ENCODE measurements at places on chromosomes 12 and 14.

- no peak for DNase-seq
Observed at GRCh38 chr14:76688383-76688671, 72.9 kb upstream of the VASH1 start.

- no peak for DNase-seq
Observed at GRCh38 chr14:32233260-32233659, 30.2 kb upstream of the RNU6-8 start.

- DNase-seq = no peak
Observed at GRCh38 chr12:14681625-14682024, 14.8 kb downstream of the GUCY2C start.

DNA sequence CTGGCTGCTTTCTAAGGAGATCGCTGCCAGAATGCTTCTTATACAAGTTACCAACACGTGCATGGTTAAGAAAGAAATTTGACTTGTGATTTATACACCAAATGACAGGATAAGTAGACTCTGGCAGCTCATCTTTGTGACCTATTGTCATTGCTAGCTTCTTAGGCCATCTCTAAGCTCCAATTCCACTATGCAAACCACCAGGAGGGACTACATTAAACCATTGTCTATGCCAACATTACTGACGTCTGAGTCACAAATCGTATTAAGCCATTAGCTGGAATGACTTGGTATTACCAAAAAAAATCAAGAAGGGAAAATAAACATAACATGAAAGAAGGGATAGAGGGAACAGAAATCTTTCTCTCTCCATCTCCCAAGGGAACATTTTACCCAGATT lies 15.8 kb upstream of the VPS33A start:
- DNase-seq = no peak

DNA sequence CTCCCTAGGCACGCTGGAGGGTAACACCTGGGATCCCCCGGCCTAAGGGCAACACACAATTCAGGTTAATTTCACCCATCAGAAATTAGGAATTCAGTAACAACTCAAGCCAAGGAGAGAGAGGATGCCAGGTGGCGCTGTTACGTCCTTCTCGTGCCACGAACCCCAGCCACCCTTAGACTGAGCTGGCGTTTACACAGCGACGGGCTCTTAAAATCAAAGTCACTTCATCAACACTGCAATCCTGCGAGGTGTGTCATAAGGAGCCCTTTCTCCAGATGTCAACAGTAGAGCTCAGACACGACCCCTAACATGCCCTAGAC lies 110.6 kb upstream of the TMEM132D start:
- DNase-seq = no peak

DNA sequence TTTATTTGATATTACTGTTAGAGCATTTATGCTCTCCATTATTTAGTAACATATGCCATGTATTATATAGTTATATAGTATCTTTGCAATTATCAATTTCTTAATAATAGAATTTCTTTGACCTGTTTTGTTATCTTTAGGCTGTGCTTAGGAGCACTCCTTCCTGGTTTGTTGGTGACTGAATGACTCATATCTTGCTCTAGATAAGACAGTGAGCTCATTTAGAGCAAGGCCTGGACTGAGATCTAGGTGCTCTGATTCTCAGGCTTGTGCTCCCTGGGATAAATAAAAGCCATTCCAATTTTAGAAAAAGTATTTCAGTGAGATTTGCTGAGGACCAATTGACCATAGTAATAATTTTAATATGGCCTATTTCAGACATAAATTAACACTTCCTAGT lies 951.2 kb downstream of the FLRT2 start:
- no peak for DNase-seq

- DNase-seq = no peak
Observed at GRCh38 chr14:102195446-102195845, 55.7 kb downstream of the WDR20 start.

- DNase-seq = no peak
Observed at GRCh38 chr12:21764950-21765349, 9.6 kb downstream of the KCNJ8 start.

GRCh38 chr14:97416550-97416949 lies 619.4 kb downstream of the VRK1 start:
- no peak for DNase-seq

GRCh38 chr12:45354399-45354798 lies 138.5 kb downstream of the ANO6 start:
- DNase-seq = no peak

DNA sequence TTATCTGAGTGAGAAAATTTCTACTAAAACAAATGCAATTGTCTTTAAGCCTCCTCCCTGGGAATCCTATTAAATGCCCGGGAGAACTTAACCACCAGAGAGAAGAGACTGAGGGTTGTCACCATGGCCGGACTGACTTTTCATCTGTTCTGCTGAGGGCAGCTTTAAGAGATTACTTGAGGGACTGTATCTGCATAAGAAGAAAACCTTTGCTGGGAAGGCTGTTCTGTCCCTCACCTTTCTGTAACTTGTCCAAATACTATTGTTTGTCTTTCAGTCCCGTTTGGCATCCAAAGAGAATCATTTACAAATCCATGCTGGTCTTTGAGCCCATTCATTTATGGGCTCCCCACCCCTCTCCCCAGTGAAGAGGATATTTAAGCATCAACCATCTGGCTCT lies 306.3 kb upstream of the FLRT2 start:
- DNase-seq = no peak

DNA sequence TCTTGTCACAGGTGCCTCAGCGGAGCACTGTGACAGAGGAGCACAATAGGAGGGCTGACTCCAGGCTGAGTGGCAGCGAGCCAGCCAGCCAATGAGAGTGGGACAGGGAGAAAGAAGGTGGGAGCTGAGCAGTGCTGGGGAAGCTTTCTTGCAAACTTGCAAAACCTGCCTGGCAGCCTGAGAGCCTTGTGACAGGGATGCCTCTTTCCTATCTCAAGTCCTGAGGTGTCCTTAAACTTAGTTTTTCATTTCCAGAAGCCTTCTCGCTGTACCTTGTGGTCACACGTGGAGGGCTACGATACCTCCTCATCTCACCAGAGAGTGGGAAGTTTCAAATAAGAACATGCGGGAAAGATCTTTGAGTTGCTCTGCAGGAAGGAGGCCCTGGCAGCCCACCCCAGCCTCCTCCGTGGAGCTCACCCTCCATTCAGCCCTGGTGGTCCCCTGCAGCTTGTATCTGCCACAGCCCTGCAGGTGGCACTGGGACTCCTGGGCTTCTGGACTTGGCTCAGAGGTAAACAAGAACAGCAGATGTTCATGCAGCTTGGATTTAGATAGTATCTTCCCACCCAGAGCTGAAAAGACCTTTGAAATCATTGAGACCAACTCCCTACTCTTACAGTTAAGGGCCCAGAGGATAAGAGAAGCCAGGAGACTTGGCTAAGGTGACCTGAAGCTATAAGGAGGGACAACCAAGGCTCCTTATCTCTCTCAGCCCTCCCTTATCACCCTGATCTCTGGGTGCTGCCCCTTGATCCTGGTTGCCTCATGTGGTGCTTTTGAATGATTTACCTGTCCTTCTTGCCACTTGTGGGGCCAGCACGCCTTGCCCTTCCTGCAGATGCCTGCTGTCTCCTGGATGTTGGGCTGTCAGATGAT lies 153.5 kb upstream of the MAX start:
- no peak for DNase-seq

GRCh38 chr12:88163371-88163770 lies 21.3 kb downstream of the TMTC3 start:
- no peak for DNase-seq

DNA sequence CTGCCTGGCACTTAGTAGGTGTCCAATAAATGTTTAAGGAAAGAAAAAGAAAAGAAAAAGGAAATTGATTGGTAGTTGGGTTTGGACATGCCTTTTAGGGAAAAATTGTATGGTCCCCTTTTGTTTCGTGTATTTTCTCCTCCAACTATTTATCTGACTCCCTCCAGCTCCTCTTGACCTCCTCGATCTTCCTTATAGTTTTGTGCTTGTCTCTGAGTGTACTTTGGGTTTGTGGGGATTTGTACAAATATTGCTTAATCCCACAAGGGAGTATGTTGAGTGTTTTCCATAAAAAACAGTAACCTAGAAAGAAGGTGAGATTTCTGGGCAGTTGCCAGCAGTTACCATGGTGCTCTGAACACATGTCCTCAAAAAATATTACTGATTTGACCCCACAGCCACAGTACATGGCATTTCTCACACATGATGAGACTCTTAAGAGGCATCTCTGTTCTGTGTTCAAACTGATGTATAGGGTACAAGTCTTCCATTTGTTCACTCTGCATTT lies 15.7 kb downstream of the PLEKHG7 start:
- DNase-seq = no peak

- no peak for DNase-seq
Observed at GRCh38 chr14:72155379-72155993, 223.3 kb downstream of the RGS6 start.

DNA sequence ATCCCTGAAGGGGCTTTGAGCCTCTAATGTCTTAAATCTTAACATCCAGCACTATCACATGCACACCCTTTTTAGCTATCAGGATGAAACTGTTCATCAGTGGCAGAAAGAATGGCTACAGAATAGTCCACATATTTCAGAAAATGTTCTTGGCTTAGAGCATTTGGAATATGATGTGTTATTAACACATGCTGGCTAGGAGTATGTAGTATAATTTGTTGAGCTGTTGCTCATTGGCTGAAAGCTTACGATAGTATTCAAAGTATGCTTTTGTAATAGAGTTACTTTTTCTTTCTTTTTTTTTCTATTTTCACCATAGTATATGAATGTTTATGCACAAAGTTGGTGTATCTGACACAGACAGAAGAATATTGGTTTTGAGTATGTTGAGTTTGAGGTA lies 55.1 kb downstream of the MNAT1 start:
- no peak for DNase-seq

GRCh38 chr14:76050797-76051392 lies 65.3 kb downstream of the IFT43 start:
- DNase-seq = no peak

DNA sequence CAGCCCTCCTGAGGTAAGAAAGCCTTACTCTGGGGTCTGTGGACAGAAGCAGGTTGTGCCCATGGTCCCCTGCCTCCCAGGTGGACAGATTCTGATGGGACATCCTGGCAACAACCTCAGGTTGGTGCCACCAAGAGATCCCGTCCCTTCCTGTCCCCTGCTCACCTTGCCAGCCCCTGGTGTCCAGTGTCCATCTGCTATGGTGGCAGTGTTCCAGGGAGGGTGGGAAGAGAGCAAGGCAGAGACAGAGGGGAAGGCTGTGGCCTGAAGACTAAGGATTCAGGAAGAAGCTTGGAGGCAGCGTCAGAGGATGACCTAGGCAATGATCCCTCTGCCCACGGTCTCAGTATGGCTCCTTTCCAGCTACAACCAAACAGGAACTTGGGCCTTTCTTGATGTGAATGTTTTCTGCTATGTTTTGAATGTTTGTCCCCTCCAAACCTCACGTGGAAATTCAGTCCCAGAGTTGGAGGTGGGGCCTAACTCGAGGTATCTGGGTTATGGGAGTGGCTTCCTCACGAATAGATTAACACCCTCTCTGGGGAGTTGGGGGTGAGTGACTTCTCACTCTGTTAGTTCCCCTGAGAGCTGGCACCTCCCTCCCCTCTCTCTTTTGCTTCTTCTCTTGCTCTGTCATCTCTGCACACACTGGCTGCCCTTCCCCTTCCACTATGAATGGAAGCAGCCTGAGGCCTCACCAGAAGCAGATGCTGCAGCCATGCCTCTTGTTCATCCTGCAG lies 26.9 kb downstream of the IQSEC3 start:
- DNase-seq = no peak

DNA sequence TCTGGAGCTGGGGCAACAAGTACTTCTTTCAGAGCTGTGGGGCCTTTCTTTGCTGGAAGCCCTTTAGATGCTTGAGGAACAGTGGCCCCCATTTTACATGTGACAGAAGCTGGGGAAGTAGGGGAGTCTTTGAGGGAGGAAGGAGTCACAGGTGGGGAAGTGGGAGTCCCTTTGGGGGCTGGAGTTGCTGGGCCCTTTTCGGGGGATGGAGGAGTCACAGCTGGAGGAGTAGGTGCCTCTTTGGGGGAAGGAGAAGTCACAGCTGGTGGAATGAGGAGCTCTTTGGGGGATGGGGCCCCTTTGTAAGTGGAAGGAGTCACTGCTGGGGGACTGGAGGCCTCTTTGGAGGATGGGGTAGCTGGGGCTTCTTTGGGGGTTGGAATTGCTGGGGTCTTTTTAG lies 8.6 kb downstream of the NACA start:
- no peak for DNase-seq

DNA sequence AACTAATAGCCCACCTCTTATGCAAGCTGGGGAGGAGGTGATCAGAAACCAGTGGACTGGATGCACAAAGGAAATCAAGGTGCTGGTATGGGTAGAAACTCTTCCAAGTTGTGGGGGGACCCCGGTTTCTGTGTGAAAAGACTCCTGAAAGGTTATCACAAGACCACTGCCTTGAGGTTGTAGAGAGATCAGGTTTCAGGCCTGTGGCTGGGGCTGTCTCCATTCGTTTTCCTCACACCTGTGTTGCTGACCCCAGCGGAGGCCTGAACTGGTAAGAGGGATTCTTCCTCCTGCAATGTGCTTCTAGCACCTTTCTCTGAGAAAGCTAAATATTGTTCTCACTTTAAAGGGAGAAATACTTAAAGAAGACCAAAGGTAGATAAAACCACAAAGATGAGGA lies 9.3 kb upstream of the OR4K5 start:
- no peak for DNase-seq

GRCh38 chr14:31968107-31968810 lies 108.8 kb upstream of the ARHGAP5 start:
- no peak for DNase-seq

DNA sequence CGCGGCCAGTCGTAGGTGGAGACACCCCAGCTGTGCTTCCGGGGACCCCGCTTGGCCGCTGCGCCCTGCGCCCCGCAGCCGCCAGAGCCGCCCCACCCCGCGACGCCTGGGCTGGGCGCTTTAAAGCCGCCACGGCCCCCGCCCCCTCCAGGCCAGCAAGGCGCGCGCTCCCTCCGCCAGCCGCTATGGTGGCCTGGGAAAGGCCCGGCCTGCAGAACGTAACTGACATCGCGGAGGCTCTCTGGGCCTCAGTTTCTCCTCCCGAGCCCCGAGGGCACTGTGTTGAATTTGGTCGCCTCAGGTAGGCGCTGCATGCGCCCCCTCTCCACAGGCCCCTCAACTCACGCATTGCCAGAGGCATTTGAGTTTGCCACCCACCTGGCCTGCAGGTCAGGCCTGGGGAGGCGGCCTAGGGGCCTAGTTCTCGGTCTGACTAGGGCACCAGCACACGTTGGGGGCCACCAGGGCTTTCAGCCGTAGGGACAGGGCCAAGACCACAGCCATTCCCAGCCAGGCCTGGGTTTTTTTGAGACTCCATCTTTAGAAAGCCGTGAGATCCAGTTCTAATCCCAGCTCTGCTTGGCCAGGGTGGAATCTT lies at the start of gene NGB:
TSS of gene NGB (minus strand) at position 94 of the 598 bp plus-strand sequence. CDS start 269 bp downstream, outside the sequence.
- DNase-seq = no peak

DNA sequence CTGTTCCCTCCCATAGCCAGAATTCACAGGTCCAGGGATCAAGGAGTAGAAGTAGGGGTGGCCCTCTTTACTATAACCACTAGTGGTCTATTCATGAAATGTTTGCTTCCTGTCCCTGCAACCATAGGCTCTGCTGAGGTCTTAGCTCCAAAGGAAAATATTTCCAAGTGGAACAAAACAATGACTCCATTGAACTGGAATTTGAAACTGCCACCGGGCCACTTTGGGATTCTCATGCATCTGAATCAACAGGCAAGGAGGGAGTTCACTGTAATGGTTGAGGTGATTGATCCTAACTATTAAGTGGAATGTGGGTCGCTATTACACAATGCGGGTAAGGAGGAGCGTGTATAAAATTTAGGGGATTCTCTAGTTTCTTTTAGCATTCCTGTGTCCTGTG lies 197.0 kb downstream of the ETNK1 start:
- DNase-seq = no peak
